B cell (primary cell): ENCODE measurements at places on chromosomes 2 and 18.

DNA sequence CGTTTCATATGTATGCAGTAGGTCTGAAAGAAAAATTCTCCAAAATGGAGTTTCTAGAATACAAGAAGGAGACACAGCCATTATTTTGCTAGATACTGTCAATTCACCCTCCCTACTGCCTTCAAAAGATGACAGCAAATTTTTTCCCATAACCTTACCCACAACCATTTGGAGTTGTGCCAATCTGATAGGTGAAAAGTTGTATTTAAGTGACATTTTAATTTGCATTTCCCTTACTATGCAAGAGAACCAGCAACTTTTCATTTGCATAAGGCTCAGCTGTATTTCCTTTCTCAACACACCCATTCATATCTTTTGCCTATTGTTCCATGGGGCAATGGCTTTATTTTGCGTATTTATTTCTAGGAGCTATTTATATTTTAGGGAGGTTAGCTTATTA, 31.4 kb upstream of the IL18RAP start:
- DNase-seq: no peak

DNA sequence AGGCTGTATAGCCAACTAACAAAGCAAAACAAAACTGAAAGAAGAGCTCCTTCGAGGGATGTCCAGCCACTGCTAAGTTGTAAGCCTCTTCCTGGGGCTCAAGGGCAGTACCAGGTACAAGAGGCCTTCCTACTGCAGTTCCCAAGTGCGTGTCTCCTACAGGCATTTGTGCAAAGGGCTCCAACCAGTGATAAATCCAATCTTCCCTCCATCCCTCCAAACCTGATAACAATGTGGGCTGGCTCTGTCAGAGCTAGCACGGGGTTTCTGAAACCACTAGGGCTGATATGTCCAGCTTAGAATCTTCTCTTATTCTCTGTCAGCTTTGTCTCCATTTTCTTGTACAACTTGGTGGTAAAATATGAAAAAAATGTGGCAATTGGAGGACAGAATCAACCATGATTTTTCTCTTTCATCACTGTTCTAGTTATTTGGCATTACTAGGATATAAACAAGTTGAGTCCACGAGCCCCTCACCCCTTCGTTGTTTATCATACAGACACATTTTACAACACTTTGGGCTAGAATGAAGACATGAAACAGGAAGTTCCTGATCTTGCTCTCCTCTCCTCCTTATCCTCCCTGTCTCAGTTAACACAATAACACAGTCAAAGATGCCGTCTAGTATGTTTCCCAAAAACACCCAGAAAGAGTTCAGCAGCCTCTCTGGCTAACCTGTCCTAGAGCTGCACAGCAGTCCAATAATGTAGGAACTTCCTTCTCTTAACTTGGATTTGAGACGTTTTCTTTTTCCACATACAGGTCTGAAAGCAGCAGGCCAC, 35.4 kb upstream of the WIPF1 start:
- peak; percentile 45 for DNase-seq

DNA sequence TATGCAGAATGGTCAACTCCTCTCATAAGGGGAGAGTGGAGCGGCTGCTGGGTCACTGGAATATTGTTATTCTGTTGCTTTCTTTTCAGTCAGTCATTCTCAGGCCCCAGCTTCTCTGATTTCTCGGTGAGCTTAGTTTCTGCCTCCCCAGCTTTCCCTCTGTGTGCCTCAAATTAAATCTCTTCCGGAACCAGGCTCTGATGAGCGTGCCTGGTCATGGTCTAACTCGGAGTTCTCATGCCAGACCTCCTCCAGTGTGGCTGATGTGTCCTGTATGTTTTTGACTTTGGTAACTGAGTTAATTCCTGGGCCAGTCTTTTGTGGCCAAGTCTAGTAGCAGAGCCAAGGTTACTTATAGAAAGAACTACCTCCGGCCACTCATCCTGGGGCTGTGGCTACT, 4.9 kb upstream of the STK11IP start:
- no peak for DNase-seq

DNA sequence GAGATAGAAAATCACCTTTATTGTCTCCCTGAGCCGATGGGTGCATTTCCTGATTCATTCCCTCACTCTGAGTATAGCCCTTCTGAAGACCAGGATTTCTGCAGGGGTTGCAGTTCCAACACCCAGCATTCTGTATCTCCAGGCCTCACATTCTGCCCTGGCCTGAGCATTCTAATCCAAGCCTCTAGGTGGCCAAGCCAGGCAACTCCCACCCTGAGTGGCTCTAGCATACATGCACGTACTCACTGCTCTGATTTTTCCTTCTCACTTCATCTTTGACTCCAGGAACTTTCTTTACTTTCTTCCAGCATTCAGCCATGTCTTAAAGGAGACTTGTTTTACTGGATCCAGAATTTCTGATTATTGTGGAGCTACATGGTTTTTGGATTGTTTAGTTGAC, 100.7 kb upstream of the STK39 start:
- no peak for DNase-seq

- no peak for DNase-seq
Measured at GRCh38 chr2:134452042-134452733, 198.3 kb downstream of the MGAT5 start.

DNA sequence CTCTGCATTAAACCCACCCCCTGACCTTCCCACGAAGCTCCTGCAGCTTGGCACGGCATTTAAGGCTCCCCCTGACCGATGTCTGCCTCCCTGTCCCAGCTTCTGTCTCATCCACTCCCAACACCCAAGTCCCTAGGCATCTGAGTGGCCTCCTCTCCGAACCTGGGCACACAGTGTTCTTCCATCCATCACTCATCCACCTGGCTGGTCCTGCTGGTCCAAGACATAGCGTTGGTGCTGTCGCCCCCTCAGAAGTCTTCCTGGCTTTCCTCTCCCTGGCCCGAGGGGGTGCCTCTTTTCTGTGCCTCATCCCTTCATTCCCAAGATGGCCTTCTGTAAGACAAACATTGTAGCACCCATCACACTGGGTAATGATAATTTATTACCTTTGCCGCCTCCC, 323.6 kb downstream of the GBX2 start:
- no peak for DNase-seq
